BJ (cell line): ENCODE measurements at places on chromosomes 2 and 18. TPM values are rescaled to one million over a fixed set of nuclear protein-coding genes. Genes with fewer than 3 reads are reported as not detected.
A peak's percentile ranks its signal among the peaks of the same experiment; 100 is the strongest.

GRCh38 chr2:66305718-66306117 lies 129.2 kb upstream of the MEIS1 start:
- DNase-seq: no peak

DNA sequence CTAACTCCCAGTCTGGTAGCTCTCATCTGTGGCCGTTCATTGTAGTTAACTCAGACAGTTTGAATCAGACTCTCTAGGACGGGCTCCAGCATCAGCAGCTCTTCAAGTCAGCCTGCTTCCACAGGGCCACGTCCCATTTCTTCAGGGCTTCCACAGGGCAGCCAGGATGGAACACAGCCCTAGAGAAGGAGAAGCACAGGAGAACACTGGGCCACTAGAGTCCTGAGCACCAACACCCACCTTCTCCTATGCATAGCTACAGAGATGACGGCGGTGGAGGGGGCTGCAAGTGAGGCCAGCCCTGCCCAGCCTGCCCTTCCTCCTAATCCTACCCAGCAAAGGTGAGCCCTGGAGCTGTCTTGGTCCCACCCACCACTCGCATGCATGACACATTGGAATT lies 10.2 kb upstream of the TEX261 start:
- DNase-seq: no peak

DNA sequence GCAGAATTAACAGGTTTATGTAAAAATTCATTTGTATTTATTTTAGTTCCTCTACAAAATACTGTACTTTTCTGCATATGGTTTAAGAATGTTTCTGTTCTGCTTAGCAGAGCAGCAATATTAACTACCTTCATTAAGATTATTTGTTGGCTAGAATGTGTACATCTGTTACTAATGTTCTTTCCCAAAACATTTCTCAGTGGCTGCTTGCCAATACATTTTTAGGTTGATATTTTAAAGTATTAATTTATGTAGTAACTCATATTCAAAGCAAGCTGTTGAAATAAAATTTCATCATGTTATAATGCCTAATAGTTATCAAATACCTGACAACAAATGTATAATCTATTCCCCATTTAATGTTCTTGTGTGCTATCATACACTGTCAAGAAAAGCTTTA lies 40.3 kb downstream of the PRKD3 start:
- DNase-seq: no peak

DNA sequence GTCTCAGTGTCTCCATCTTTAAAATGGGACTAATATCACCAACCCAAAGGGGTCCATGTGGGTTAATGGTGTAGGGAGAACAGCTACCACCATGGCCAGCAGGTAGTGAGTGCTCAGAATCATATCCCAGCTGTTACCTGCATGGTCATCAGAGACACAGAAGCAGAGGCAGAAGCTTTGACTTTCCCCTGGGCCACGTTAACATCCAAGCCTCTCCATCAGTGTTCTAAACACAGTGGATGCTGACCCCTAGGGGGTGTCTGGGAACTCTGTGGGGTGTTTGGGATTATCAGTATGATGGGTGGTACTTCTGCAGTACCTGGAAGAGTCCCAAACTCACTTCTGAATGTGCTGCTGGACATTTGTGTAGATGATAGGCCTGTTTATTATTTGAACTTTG lies 93.6 kb downstream of the GYPC start:
- DNase-seq: no peak

Gene KIF5C
- 0.17 and 0.23 TPM in 2 replicates for polyA plus RNA-seq

GRCh38 chr2:71611781-71612527 lies 158.6 kb downstream of the DYSF start:
- DNase-seq: no peak

DNA sequence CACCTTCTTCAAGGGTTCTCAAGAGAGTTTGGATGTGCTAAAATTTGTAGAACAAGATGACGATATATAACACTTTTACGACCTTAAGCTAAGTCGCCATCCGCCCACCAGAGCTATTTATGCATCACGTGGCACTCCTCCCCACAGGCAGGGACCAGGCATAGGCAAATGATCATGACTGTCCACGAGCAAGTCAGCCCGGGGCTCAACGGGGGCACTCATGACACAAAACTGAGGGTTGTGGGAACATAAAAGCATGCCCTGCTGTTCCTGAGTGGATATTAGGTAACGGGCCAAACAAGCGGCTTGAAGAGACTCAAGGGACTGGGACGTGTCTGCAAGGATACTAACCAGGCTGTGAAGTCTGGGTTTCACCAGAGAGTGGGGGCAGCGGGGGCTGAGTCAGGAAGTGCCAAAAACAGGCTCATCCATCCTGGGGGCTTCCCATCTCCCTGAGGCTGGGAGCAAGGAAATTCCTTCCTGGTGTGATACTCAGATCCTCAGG lies 58.1 kb downstream of the FAM178B start:
- DNase-seq: no peak

GRCh38 chr2:185268651-185269050 lies 470.0 kb upstream of the FSIP2 start:
- no peak for DNase-seq

DNA sequence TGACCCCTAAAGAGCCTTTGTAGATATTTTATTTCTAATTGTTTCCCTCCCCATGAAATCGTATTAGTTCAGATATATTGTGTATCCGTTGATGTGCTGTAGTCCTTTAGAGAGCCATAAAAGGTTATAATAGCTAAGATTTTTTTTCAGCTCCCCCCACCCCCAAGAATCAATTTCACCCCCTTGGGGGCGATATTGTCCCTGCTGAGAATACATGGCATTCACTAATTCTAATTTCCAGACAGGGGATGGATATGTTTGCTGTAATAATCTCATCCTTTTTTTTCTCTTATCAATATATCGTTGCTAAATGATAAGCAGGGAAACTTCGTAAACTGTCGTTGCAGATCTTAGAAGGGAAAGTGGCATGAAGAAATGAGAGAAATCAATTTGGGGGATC lies 530.7 kb downstream of the TMEM182 start:
- DNase-seq: no peak

Gene PPP1R1C
- polyA plus RNA-seq: 0.21 and 0.27 TPM in 2 replicates

DNA sequence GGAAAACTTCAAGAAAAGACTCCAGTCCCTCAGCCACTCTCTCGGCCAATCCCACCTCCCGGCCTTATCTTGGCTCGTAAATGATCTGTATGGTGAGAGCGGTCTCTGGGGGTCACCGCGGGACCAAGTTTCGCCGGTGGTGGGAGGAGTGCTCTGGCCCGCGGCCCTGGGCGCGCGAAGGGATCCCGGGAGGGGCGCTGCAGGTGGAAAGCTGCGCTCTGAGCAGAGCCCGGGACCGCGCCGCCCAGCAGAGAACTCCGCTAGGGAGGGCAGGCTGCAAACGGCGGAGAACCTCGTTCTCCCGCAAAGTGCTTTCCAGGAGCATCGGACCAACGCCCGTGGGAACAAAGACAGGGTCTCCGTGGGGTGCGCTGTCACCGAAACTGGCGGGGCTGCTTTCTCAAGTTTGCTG lies 622 bp downstream of the LRP2 start:
- no peak for DNase-seq

DNA sequence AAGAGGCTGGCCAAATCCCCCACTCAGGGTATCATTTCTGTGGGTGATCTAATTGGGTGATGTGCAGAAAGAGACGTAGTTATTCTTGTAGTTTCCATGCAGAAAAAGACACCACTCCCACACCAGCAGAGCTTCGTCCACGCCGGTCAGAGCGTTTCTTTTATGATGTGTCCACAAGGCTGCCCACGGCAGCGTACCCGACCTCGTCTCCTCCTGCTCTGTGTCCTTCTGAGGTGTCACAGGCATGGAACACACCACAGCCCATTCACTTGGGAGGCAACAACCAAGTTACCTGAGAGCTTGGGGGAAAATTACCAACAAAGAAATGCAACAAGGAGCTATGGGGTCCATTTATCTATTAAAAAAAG lies 131.3 kb downstream of the PXDN start:
- DNase-seq: no peak

GRCh38 chr2:24435391-24436316 lies 55.4 kb upstream of the NCOA1 start:
- no peak for DNase-seq

Gene DPYSL5
- not detected in 2 replicates for polyA plus RNA-seq

GRCh38 chr2:53636109-53636508 lies 131.5 kb upstream of the CHAC2 start:
- DNase-seq: no peak

Gene KRTCAP3
- polyA plus RNA-seq: 0.44 and 0.47 TPM in 2 replicates

- no peak for DNase-seq
Observed at GRCh38 chr2:132589111-132589830, 80.7 kb downstream of the LYPD1 start.

DNA sequence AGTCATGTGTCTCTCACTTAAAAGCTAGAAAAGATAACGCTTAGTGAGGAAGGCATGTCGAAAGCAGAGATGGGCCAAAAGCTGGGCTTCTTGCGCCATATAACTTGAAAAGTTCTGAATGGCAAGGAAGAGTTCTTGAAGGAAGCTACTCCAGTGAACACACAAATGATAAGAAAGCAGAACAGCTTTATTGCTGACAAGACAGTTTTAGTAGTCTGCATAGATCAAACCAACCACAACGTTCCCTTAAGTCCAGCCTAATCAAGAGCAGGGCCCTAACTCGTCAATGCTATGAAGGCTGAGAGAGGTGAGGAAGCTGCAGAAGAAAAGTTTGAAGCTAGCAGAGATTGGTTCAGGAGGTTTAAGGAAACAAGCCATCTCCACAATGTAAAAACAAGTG lies 55.7 kb downstream of the GALNT1 start:
- DNase-seq: no peak

Gene SERPINB5
- polyA plus RNA-seq: not detected in 2 replicates

- DNase-seq: no peak
Observed at GRCh38 chr2:169002161-169002738, 28.9 kb downstream of the ABCB11 start.

DNA sequence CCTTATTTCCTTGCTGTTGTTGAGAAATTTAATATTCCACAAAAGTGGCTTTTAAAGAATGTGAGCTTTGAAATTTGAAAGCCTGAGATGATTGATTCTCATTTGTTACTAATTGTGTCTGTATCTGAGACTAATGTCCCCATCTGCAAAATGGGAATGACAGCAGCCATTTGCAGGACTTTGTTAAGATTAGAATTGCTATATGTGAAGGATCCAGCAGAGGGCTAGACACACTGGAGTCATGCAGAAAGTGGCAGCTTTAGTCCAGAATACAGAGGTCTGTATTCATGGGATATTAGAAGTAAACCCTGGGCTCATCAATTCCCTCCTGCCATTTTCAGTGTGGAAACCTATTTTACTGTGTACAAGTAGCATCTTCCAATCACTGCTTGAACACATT lies 296.5 kb upstream of the GYPC start:
- DNase-seq: no peak

- no peak for DNase-seq
Observed at GRCh38 chr2:161088658-161089350, 71.4 kb upstream of the TANK start.

Gene CRACDL
- not detected in 2 replicates for polyA plus RNA-seq

- peak; percentile 41 for DNase-seq
Observed at GRCh38 chr2:73823916-73824523, 4.7 kb upstream of the STAMBP start.

Gene TMEM178A
- polyA plus RNA-seq: 1.9 and 2.0 TPM in 2 replicates

DNA sequence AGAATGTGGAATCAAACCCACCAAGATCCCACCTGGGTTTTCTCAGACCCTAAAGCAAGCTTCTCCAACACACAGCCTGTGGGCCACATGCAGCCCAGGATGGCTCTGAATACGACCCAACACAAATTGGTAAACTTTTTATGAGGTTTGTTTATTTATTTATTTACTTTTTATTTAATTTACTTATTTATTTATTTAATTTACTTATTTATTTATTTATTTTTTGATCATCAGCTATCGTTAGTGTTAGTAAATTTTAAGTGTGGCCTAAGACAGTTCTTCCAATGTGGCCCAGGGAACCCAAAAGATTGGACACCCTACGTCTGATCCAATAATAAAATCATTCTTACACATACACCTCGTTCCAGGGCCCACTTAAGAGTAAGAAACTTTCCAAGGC lies 1451.1 kb downstream of the LRP1B start:
- DNase-seq: no peak

Gene GCKR
- 0.47 and 0.54 TPM in 2 replicates for polyA plus RNA-seq

Gene LIPG
- 0.25 and 0.42 TPM in 2 replicates for polyA plus RNA-seq

DNA sequence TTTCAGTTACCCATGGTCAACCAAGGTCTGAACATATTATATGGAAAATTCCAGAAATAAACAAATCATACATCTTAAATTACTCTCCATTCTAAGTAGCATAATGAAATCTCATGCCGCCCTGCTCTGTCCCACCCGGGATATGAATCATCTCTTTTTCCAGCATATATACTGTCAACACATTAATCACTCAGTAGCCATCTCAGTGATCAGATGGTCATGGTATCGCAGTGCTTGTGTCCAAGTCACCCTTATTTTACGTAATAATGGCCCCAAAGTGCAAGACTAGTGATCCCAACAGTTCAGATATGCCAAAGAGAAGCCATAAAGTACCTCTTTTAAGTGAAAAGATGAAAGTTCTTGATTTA lies 43.8 kb downstream of the OSBPL6 start:
- no peak for DNase-seq
